ENCODE measurements at places on chromosomes 1 and 21. TPM values are rescaled to one million over a fixed set of nuclear protein-coding genes. Genes with fewer than 3 reads are reported as not detected.

GRCh38 chr1:118210723-118211110 is 25.7 kb upstream of the SPAG17 start:
- DNase-seq: no peak

DNA sequence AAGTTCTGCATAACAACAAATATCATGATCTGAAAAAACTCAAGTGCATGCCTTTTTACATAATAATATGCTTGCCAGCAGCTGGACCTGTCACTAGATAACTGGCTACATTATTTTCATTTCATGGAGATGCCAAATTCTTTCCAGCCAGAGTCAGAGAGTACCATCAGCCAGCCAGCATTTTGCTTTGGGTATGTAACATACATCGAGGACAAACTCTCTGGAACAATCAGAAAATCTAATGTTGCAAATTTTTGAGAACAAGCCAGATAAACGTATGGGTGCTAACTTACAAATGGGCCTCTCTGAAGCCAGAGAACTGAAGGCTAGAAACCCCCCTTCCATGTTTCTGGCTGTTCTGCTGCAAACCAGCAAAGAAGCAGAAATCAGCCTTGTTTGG is 76.3 kb upstream of the BACE2 start:
- DNase-seq: no peak

GRCh38 chr1:38038861-38039260 is 7.7 kb downstream of the POU3F1 start:
- peak; percentile 93 for DNase-seq

DNA sequence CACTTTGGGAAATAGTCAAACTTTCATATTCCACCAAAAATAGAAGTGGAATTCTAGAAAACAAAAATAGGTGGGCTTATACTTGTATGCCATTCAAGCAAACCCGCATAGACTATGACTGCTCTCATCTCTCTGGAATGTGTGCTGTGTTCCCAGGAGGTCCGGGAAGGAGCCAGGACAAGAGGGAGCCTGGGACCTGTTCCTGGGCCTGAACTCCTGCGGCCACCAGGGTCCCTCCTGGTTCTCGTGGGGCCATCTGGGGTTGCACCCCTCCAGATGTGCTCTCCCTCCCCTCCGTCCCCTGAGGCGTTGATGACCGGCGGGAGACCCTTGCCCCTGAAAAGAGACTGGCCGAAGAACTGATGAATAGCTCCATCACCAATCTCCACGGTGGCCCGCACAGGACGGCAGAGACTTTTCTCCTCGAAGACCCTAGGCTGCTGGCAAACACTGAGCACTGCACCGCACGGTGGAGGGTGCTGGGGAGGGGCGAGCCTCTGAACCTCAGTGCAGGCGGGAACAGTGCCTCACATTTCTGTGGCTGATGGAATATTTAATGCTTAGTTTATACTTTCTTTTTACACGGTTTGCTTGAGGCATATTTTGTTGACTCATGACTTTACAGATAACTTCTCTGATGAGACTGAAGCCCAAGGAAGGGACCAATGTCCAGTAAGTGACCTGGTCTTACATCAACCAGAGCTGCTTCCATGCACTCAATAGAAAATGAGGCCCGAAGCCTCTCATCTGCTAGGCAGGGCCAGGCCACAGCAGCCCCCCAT is 9.6 kb upstream of the ADARB1 start:
- DNase-seq: no peak

- no peak for DNase-seq
Observed at GRCh38 chr1:172398193-172398592, 22.3 kb upstream of the C1orf105 start.

- no peak for DNase-seq
Observed at GRCh38 chr1:60394436-60394835, 320.9 kb upstream of the C1orf87 start.

GPR157 gene
- 4.6 TPM for total RNA-seq

All from renal cortical epithelial cell (primary cell).